ENCODE measurements at places on chromosomes 4 and X. TPM values are rescaled to one million over a fixed set of nuclear protein-coding genes. Genes with fewer than 3 reads are reported as not detected.

GRCh38 chr4:173121076-173121561 is 47.5 kb upstream of the GALNT7 start:
- no peak for DNase-seq

- DNase-seq: no peak
These were observed 991.6 kb downstream of the FAT4 start for GRCh38 chr4:126306152-126306869.

DNA sequence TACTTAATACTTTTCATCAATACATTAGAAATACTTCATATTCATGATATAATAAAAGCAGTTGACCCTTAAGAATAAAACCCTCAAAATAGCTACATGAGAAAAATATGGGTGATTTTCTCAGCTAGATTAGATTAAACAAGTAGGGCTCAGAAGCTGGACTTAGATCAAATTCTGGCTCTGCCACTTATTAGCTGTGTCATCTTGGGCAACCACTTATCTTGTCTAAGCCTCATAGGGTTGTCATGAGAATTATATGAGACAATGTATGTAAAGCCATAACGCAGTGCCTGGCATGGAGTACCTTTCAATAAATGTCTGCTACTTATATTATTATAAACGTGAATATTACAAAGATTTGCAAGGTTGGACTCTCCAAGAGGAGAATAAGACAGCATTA is 84.3 kb upstream of the PGRMC2 start:
- no peak for DNase-seq

The FAM47E gene
- 3.6 TPM for total RNA-seq

The DMRTC1 gene
- total RNA-seq: 0.61 TPM

The MAGEA11 gene
- total RNA-seq: not detected

The CFAP299 gene
- total RNA-seq: not detected

The LIMCH1 gene
- total RNA-seq: 369 TPM

Data from upper lobe of right lung (tissue), 1 donor.